Skeletal muscle tissue (tissue), 5 donors: ENCODE measurements at places on chromosomes 2 and 18. TPM values are rescaled to one million over a fixed set of nuclear protein-coding genes. Genes with fewer than 3 reads are reported as not detected.

The SEC11C gene
- total RNA-seq: 5.2 TPM

The VSNL1 gene
- 2.1 TPM for total RNA-seq

The TEX44 gene
- total RNA-seq: not detected

The ACMSD gene
- not detected for total RNA-seq

The OR6B2 gene
- total RNA-seq: not detected

The CCL20 gene
- not detected for total RNA-seq

The TBR1 gene
- total RNA-seq: not detected

The RAX gene
- total RNA-seq: not detected

The GNLY gene
- total RNA-seq: not detected

The KIF5C gene
- total RNA-seq: 1.0 TPM

The CBLN2 gene
- 0.52 TPM for total RNA-seq

The SERPINB4 gene
- not detected for total RNA-seq

The DSC3 gene
- total RNA-seq: under 0.01 TPM

The MC4R gene
- 0.52 TPM for total RNA-seq

The FSIP2 gene
- 1.0 TPM for total RNA-seq
